CD4-positive, alpha-beta T cell (primary cell): ENCODE measurements at places on chromosomes 2 and 18.
A peak's percentile ranks its signal among the peaks of the same experiment; 100 is the strongest.

DNA sequence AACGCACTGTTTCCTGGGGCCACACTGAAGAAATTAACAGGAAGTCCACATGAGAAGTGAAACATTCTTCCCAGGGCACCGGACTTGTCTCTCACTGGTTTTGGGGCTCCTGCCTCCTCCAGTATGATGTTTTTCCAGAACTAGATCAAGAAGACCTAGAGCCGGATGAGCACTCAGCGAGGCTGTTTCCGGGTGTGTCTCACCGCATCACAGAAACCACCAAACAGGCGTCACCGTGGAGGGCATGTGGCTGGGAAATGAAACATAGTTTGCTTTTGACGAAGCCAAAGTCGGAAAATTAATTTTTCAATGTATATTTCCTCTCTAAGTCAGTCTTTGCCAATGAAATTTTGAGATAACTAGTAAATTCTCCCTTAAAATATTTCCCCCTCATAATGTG lies 314.0 kb upstream of the SALL3 start:
- H3K27ac ChIP-seq, result no peak overlapping the region
- H3K4me3 ChIP-seq, result no peak overlapping the region
- no peaks in the 10 kb centered on the region for H3K27me3 ChIP-seq

DNA sequence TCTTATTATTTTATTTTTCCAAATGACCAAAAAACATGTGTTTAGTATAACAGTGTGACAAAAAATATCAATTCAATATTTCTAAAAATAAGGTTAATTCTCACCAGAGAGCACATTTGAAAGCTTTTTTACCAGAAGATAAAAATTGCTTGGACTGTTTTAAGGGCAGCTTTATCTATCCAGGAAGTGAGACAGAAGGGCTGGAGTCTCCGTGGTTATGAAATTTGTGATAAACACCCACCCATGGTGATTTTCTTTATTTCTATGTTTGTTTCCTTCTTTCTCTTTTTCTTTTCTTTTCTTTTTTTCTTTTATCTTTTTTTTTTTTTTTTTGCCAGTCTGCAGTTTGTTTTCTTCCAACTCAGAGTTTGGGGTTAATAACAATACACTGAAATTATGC lies 298.5 kb downstream of the PIEZO2 start:
- no peak overlapping the region for H3K4me3 ChIP-seq
- no peaks in the 10 kb centered on the region for H3K27me3 ChIP-seq
- no peak for DNase-seq
- no peaks in the 10 kb centered on the region for H3K4me1 ChIP-seq
- H3K36me3 ChIP-seq, result no peaks in the 10 kb centered on the region

DNA sequence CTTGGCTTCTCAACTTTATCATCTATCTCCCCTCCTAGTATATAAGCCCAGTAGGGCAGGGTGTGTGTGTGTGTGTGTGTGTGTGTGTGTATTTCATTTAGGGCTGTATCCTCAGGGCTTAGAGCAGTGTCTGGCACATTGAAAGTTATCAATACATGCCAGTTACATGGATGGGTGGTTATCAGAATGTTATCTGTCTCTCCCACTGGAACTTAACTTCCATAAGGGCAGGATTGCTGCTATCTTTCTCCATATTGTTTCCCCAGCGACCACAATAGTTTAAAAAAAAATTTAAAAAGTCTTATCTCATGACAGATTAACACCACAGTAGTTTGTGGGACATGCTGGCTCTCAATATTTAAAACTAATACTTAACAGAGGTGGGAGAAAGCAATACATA lies 488.9 kb downstream of the PLCL1 start:
- H3K36me3 ChIP-seq, result no peaks in the 10 kb centered on the region
- H3K27me3 ChIP-seq, result peaks cover 2% of the 10 kb centered on the region
- DNase-seq, result no peak
- H3K4me3 ChIP-seq, result no peak overlapping the region
- H3K4me1 ChIP-seq, result no peaks in the 10 kb centered on the region
- H3K27ac ChIP-seq, result no peak overlapping the region

GRCh38 chr2:144443837-144444817 lies 75.8 kb downstream of the ZEB2 start:
- H3K4me1 ChIP-seq, result no peaks in the 10 kb centered on the region
- H3K4me3 ChIP-seq, result no peak overlapping the region
- H3K36me3 ChIP-seq, result no peaks in the 10 kb centered on the region

DNA sequence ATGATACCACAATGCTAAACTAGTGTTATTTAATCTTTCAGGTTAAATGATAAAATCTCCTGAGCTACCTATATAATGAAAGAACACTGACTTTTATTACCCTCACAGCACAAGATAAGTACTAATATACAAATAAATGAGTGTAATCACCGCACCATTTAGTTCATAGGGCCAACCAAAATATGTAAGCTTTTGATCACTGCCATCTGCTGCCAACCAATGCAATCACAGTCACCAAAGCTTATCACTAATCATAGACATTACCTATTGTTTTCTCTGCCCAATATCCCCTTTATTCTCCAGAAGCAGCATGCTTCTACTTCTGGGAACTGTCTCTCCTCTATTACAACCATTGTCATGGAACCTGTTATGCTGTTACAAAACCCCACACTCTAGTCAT lies 151.6 kb upstream of the LRATD1 start:
- H3K4me1 ChIP-seq, result no peaks in the 10 kb centered on the region
- H3K27me3 ChIP-seq, result no peaks in the 10 kb centered on the region
- DNase-seq, result no peak
- H3K4me3 ChIP-seq, result no peak overlapping the region

- no peaks in the 10 kb centered on the region for H3K36me3 ChIP-seq
- DNase-seq, result no peak
- no peak overlapping the region for H3K4me3 ChIP-seq
- no peaks in the 10 kb centered on the region for H3K4me1 ChIP-seq
- no peak overlapping the region for H3K27ac ChIP-seq
Measured at GRCh38 chr18:22034276-22034675, 135.1 kb upstream of the GATA6 start.

- no peaks in the 10 kb centered on the region for H3K4me1 ChIP-seq
- H3K36me3 ChIP-seq, result peaks cover 93% of the 10 kb centered on the region
- no peak for DNase-seq
- H3K27me3 ChIP-seq, result no peaks in the 10 kb centered on the region
Measured at GRCh38 chr2:241232736-241233575, 44.5 kb downstream of the ANO7 start.

GRCh38 chr18:58140387-58141325 lies 96.6 kb downstream of the NEDD4L start:
- no peaks in the 10 kb centered on the region for H3K36me3 ChIP-seq
- H3K4me3 ChIP-seq, result no peak overlapping the region
- no peak overlapping the region for H3K27ac ChIP-seq
- H3K27me3 ChIP-seq, result peaks cover 4% of the 10 kb centered on the region
- DNase-seq, result no peak

DNA sequence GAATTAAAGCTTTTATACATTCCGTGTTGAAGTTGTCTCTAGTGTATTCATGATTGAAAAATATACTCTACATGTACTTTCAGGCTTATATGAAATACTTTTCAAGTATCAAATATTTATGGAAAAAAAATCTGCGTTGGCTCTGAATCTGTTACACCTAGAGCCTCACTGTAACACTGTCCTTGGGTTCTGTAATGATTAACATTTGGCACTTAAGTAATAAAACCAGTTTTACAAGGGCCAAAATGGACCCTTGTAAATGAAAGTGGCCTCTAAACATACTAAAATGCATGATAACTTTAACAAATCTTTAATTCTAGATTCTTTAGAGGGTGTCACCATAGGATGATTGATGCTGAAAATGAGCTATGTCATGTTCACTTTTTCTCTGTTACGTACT lies 162.8 kb downstream of the PTPRM start:
- no peaks in the 10 kb centered on the region for H3K36me3 ChIP-seq
- H3K4me1 ChIP-seq, result no peaks in the 10 kb centered on the region
- H3K27me3 ChIP-seq, result no peaks in the 10 kb centered on the region
- no peak overlapping the region for H3K27ac ChIP-seq
- no peak overlapping the region for H3K4me3 ChIP-seq

GRCh38 chr18:9743200-9744016 lies 35.3 kb downstream of the RAB31 start:
- H3K4me1 ChIP-seq, result no peaks in the 10 kb centered on the region
- no peak for DNase-seq
- no peaks in the 10 kb centered on the region for H3K36me3 ChIP-seq
- no peak overlapping the region for H3K4me3 ChIP-seq
- peaks cover 12% of the 10 kb centered on the region for H3K27me3 ChIP-seq

DNA sequence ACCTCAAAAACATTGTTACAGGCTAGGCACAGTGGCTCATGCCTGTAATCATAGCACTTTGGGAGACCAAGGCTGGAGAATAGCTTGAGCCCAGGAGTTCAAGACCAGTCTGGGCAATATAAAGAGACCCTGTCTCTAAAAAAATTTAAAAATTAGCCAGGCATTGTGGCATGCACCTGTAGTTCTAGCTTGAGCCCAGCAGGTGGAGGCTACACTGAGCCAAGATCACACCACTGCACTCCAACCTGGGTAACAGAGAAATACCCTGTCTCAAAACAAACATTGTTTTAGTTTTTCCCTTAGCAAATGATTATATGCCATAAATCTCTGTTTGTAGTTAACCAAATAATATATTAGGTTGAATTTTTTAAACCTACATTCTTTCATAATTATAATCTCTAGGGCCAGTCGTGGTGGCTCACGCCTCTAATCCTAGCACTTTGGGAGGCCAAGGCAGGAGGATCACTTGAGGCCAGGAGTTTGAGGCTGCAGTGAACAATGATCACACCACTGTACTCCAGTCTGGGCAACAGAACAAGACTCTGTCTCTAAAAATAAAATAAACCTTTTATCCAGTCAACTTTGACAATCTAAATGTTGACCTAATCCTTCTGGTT lies 13.3 kb upstream of the CYP20A1 start:
- H3K4me3 ChIP-seq, result no peak overlapping the region
- no peak overlapping the region for H3K27ac ChIP-seq
- H3K4me1 ChIP-seq, result no peaks in the 10 kb centered on the region
- H3K36me3 ChIP-seq, result no peaks in the 10 kb centered on the region

DNA sequence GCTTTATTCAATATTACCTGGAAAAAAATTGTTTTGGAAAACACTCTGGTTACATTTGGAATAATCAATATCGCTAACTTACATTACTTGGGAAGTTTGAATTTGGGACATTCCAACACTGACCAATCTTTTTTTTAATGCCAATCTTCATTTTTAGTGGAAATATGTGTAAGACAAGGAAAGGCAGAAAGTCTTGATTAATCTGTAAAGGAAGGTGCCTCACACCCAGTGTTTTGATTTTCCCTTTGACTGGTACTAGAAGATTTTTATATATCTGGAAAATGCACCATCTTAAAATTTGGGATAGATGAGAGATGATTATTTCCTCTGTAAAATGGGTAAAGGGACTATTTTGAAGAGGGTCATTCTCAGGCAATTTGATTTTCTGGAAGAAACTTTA lies 879.2 kb upstream of the ZEB2 start:
- no peaks in the 10 kb centered on the region for H3K4me1 ChIP-seq
- DNase-seq, result no peak
- H3K4me3 ChIP-seq, result no peak overlapping the region
- H3K36me3 ChIP-seq, result no peaks in the 10 kb centered on the region
- H3K27me3 ChIP-seq, result no peaks in the 10 kb centered on the region
- no peak overlapping the region for H3K27ac ChIP-seq

DNA sequence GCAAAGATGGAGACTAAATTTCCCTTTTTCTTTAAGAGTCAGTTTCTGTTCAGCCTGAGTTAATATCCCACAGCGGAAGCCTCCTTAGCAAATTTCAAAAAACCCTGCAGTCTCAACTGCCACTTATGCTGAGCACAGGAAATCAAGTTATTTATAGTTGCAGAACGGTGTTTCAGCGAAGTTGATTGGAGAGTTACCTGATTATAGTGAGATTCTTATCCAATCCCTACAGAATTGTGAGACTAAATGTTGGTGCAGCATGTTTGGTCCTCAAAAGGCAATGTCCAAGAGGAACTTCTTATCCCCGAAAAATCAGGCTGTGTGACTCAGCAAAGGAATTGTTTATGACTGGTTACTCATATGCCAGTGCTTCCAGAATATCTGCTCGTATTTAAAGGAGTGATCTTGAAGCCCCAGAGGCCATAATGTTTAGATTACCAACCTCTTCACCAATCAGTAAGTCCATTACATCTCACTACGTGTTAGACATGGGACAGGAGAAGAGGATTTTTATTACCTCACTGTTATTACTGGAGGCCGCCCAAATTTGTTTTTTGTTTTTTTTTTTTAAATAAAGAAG lies 67.9 kb downstream of the LRRFIP1 start:
- H3K4me1 ChIP-seq, result peaks cover 77% of the 10 kb centered on the region
- peak overlapping the region; percentile 70 for H3K27ac ChIP-seq
- peak overlapping the region; percentile 90 for H3K4me3 ChIP-seq
- H3K27me3 ChIP-seq, result no peaks in the 10 kb centered on the region
- no peaks in the 10 kb centered on the region for H3K36me3 ChIP-seq
- DNase-seq, result peak; percentile 41

DNA sequence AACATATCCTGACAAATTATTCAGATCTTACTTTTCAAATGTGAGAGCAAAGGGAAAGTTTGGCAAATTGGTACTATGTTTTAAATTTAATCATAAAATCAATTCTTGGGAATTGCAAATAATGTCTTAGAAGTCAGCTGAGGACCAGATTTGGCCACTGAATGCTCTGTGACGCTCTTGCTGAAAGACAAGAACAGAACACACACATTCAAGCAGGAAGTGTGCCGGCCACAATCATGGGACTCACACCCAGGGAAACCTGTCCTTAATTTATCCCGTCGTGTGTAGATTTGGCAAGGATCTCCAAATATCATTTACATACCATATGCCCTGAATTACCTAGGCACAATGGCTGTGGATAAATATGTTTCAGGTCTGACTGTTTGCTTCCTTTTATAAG lies 253.1 kb downstream of the TCF4 start:
- H3K4me3 ChIP-seq, result no peak overlapping the region
- H3K4me1 ChIP-seq, result no peaks in the 10 kb centered on the region
- no peaks in the 10 kb centered on the region for H3K27me3 ChIP-seq
- H3K27ac ChIP-seq, result no peak overlapping the region

GRCh38 chr2:10530607-10531239 lies 82.6 kb upstream of the ODC1 start:
- DNase-seq, result no peak
- no peaks in the 10 kb centered on the region for H3K36me3 ChIP-seq
- H3K27ac ChIP-seq, result no peak overlapping the region
- no peak overlapping the region for H3K4me3 ChIP-seq

DNA sequence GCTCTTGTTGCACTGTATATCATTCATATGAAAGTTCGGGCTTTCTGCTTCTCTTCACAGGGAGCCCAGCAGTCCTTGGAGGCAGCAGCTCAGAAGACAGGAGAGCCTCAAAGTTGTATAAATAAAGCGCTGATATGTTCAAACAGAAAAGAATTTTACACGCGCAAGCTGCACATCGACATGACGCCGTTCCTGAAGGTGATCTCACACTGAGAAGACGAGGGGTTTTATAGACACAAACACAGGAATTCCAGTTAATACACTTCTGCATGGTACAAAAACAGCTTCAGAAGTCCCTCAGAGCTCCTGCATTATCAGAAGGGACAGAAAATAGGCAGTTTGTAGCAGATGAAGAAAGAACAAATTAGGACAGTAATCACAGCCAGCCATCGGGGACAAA lies 81.6 kb downstream of the KIAA2012 start:
- H3K4me3 ChIP-seq, result no peak overlapping the region
- DNase-seq, result no peak
- H3K27me3 ChIP-seq, result no peaks in the 10 kb centered on the region
- no peak overlapping the region for H3K27ac ChIP-seq
- no peaks in the 10 kb centered on the region for H3K36me3 ChIP-seq
- no peaks in the 10 kb centered on the region for H3K4me1 ChIP-seq

- no peak overlapping the region for H3K4me3 ChIP-seq
- no peaks in the 10 kb centered on the region for H3K4me1 ChIP-seq
- DNase-seq, result no peak
- H3K27me3 ChIP-seq, result no peaks in the 10 kb centered on the region
- H3K36me3 ChIP-seq, result no peaks in the 10 kb centered on the region
Measured at GRCh38 chr2:57973621-57974186, 72.9 kb upstream of the VRK2 start.

- H3K36me3 ChIP-seq, result no peaks in the 10 kb centered on the region
- no peaks in the 10 kb centered on the region for H3K27me3 ChIP-seq
- DNase-seq, result no peak
- no peaks in the 10 kb centered on the region for H3K4me1 ChIP-seq
Measured at GRCh38 chr18:33505798-33506197, 65.3 kb upstream of the CCDC178 start.
